ENCODE measurements at places on chromosomes 6 and 20.

DNA sequence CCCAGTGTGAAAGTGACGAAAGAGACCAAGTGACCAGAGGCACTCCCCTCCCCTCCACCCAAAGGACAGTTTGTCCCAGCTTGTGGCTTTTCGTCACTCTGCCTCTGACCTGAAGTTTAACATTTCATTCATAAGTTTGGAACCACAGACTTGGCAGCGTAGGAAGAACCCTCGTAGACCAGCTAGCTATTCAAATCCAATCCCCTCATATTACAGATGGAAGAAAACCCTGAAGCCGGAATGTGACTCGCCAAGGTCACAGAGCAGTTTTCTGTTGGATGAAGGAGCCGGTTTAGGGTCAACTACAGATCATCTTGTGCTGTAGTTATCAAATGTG, 3.9 kb upstream of the SYS1 start:
- no peak for DNase-seq

- DNase-seq: no peak
Observed at GRCh38 chr20:45842169-45842812, 8.7 kb downstream of the SNX21 start.

DNA sequence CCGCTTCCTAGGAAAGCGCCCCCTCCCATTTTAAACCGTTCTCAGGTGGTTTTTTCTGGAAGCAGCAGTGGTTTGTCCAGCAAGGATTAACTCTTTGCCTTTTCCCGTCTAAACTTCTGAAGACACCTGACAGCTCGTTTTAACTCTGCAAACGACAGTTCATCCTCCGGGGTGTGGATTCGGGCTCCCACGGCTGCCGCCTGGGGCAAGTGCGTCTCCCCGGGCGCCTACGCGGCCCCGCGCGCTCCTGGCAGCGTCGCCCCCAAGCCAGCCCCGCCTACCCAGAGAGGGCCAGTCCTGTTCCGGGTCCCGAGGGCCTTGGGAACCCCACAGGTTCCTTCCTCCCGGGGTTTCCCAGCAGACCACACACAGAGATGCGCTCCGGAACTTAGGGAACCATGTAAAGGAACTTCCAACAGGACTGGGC, 54.4 kb downstream of the PRR18 start:
- DNase-seq: no peak

DNA sequence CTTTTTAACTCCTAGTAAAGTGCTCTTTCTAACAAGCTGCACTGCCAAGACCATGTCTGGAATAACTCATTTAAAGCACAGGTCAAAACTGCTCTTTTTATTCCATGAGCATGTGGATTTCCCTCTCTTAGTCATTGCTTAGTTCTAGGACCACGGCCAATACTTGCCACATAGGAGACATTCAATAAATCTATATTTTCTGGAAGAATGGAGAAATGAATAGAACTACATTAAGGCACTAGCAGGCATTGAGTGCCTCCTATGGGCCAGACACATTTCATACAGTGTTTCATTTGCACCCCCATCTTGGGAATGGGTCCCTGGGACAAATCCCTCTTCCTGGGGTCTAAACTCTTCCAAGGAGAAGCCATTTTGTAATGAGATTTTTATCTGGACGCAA, 552.8 kb upstream of the CITED2 start:
- DNase-seq: peak; percentile 9

GRCh38 chr6:17417817-17418216, 24.4 kb downstream of the CAP2 start:
- no peak for DNase-seq

DNA sequence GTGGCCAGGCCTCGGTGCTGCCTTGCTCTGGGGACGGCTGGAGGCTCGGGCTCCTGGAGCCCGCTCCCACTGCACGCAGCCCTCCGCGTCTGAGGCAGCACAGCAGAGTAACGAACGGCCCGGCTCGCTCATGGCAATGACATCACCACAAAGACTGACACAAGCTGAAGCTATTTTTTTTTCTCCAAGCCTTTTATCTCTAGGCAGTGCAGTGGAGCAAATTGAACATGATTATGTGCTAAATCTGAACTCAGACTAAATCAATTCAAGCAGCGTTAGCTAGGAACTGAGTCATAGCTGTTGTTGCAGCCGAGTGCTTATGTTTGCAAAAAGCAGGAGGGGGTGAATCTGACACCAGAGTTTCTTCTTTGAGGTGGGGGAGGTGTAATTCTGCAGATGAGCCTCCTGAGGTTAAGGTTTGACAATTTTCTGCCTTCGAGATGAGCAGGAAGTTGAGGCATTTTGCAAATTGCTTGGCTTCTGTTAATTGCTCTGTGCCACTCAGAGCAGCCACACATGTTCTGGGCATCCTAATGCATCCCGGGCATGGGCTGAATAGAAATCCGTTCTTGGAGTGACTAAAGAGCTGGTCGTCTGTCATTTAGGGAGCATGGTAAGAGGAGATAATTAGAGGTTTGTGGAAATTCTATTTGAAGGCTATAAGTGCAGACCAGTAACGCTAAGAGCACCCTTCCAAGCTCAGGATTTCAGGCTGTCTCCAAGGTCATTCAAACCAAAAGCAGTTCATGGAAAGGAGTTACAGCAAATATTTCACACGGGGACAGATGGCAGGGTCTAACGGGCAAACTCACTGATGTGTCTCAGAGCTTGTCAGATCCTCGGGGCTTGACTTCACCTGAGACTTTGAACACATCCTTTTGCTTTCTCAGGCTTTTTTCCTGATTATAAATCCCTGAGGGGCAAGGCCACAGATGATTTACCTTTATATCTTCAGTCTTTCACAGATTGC, 155.1 kb upstream of the ENPP5 start:
- no peak for DNase-seq

- peak; percentile 89 for DNase-seq
Observed at GRCh38 chr20:45592574-45593189, 13.6 kb upstream of the WFDC8 start.

DNA sequence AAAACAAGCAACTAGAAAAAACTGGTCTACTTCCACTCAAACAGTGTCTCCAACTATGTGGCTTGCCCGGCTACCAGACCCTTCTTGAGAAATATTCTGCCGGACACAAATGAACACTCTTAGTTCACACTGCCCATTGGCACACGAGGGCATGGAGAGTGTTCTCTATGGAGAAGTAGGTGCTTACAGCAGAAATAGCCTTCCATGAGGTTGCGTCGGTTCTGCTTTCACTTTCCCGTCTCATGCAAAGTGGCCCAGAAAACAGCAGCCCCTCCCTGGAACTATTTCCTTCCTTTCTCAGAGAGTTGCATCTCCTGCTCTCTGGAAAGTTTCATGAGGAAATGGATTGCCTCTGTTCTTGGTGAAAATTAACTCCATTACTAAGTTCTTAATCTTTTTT, 9.5 kb upstream of the HLA-DOA start:
- no peak for DNase-seq

- DNase-seq: no peak
Observed at GRCh38 chr20:50360218-50360672, 149.9 kb upstream of the PTPN1 start.

- DNase-seq: no peak
Observed at GRCh38 chr20:51979226-51979625, 176.9 kb upstream of the SALL4 start.

- no peak for DNase-seq
Observed at GRCh38 chr6:110882824-110883554, 8.4 kb downstream of the AMD1 start.

DNA sequence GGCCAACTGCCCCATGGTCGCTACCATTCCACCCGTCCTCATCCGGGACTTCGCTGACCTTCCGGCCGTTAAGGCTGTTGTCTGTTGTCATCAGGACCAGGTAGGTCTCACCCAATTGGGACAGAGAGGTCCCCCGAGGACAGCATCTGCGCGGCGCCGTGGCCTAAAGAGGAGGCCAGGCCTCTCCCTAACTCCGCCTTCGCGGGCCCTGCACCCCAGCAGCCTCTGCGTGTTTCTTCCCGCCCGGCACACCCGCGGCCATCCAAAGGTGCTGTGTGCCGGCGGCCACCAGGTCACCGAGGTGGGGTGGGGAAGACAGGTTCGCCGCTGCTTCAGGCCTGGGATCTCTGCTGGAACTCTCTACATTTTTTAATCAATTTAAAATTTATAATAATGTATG, 9.0 kb downstream of the OR2W1 start:
- no peak for DNase-seq

DNA sequence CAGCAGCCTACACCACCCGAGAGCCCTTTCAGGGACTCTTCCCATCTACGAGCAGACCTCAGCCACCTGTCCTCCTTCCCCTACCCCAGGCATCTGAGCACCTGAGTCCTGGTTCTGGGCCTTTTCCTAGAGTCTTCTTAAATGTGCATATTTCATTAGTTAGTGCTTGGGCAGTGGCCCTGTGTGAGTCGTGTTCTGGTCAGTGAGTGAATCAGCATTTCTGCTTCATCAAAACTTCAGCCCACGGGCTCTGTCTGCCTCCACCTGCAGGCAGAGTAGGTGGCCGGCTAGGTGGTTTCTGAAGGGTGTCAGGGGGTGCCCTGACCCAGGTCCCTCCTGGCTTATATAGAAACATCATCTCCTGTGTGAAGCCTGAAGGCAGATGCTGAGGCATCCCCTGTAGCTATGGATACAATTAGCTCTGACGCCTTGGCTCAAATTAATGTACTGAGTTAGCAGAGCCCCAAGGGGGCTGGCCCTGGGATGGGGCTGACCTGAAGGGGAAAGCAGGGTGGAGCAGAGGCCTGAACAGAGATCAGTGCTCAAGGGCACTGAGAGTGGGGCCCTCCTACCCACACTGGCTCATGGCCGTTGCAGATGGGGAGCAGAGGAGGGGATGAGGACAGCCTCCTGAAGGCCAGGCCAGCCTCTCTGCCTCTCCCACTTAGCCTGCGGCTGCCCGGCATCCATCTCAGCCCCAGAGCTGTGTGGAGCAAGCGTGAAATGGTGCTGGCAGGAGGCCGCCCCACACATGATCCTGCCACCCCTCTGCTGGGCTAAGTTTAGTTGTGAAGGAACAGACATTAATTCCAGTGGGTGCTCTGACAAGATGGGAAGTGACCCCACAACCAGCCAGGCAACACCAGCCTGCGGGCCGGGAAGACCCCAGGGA, 13.6 kb downstream of the IP6K3 start:
- peak; percentile 28 for DNase-seq

GRCh38 chr6:32216285-32216684, 7.6 kb downstream of the NOTCH4 start:
- DNase-seq: no peak

GRCh38 chr6:90087106-90087833, 193.0 kb downstream of the GJA10 start:
- no peak for DNase-seq

DNA sequence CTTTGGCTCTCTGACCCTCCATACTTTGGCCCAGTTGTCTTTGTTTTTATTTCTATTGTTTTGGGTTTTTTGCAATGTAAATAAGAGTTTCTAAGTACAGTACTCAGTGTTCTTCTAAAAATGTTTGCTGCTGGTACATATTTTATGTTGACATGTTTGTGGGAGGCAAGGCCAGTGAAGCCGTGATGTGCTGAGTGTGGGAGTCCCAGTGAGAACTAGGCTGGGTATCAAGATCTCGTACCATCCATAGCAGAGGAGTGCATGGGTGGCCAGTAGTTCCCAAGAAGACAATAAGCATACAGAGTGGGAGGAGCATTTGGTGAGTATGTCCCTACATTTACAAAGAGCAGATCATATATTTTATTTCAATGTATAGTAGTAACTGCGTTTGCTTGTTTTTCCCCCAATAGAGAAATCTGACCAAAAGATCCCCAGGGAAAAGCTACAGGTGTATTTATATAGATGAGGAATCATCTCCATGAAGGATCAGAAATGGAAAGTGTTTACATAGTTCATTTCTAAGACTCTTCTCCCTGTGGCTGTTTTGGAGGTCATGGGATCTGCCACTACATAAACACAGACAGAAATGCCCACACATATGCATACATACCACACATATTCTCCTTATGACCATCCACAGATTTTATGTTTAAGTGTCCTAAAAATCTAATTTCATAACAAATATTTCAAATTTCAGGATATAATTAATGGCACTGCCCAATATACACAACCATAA, 285.9 kb downstream of the ALDH8A1 start:
- DNase-seq: no peak

DNA sequence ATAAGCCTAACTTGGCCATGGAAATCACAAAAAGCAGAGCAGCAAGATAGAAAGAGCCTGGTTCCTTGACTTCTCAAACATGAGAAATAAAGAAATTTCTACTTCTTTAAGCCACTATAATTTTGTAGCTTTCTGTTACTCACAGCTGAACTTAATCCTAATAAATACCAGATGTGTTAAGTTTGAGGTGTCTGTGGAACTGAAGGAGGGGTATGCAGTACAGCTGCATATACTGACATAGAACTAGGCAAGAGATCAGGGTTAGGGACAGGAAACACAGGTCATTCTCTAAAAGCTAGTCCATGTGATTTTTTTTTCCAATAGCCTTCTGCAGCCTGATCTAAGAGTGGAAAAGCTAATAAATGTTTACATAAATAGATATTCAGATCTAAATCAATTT, 123.9 kb downstream of the COL12A1 start:
- DNase-seq: no peak

DNA sequence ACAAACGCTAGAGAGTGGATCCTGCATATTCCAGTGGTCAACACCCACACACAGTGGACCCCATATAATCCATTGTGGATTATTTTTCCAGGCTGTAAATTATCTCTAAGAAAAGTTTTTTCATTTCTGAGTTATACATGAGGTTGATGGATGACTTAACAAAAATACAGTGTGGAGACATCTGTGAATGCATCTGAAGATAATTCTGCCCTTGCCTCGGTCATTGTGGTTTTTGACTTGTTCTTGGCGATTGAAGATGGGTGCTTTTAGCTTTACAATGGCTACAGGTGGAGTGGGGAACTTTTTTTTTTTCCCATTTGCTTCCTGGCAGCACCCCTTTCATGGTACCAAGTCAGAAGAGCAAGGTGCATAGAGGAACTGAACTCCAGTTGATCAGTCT, 242.7 kb downstream of the MYLK4 start:
- DNase-seq: no peak

DNA sequence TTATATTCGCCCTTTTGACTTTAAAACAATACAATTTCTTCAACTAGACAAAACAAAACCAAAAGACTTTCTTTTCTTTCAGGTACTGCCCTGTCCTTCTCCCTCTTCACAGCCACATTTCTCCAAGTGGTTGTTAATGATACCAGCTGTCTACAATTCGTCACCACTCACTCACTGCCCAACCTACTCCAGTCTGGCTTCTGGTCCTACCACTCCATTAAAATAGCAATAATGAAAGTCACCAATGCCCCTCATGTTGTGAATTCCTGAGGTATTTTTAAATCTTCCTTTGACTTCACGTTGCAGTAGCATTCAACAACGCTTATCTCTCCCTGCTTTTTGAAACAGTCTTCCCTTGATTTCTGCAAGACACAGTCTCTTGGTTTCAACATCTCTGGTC, 11.6 kb upstream of the MAN1A1 start:
- no peak for DNase-seq

GRCh38 chr20:48738399-48739304, 89.1 kb downstream of the PREX1 start:
- DNase-seq: no peak

Data from NCI-H82 (cell line).